ENCODE measurements at places on chromosomes 6 and 20.

GRCh38 chr20:21251278-21251677, 51.9 kb upstream of the XRN2 start:
- no peak for DNase-seq

- no peak for DNase-seq
Observed at GRCh38 chr20:38685853-38686473, 38.3 kb upstream of the SLC32A1 start.

DNA sequence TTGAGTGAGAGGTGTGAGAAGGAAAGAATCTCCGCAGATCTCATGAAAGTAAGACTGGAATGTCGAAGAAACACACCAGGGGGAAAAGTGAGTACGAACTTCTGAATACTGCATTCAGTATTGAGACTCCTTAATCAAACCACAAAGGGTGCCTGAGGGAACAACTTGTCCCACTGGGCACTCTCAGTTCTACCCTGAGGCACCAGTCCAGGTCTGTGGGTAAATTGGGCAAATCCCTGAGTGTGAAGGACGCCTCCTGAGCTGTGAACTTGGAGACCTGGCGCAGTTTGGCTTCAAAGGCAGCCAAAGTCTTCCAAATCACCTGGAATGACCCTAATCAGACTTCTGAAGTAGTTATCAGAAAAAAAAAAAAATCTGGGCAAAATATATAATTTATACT, 329.7 kb downstream of the BTBD9 start:
- DNase-seq: no peak

DNA sequence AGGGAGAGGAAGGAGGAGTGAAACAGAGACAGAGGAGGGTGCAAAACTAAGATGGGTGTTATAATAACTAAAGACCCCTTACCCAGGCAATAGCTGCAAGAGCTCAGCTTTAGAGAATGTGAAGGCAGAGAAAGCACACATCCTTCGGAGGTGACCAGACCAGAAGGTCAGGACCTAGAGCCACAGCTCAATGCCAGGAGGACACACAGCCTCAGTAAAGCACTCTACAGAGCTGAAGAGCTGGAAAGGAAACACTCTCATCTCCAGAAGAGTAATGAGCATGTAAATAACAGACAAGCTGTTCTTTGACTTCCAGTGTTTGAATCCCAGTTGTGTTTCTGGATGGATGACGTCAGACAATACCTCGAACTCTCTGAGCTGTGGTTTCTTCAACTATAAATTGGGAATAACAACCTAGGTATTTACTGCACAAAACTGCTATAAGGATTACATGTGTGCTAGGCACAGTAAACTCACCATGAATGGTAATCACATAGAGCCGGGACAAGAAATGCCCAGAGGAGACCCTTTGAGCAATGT, 63.2 kb downstream of the MAP3K5 start:
- DNase-seq: no peak

GRCh38 chr20:43840382-43841070, 74.1 kb upstream of the TOX2 start:
- DNase-seq: peak; percentile 50

GRCh38 chr6:145904868-145905267, 59.3 kb downstream of the SHPRH start:
- no peak for DNase-seq

GRCh38 chr20:45112754-45113153, 2.2 kb downstream of the WFDC5 start:
- no peak for DNase-seq

- DNase-seq: no peak
Observed at GRCh38 chr6:75581231-75581630, 20.4 kb upstream of the SENP6 start.

DNA sequence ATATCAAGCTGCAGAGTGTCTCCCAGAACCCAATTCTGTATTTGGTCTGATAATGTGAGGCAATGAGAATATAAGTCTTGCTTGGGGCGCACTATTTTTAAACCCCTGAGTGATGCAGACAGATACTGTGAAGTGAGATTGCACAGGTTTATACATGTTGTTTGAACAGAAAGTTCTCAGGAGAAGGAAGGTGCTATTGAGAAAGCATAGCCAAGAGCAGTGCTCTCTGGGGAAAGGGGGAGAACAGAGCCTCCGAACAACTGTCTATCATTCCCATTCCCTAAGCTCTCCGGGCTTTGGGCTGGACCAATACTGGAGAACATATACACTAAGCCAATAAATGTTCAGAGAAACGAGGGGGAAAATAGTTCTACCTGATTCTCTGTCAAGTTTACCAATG, 75.8 kb downstream of the PERP start:
- no peak for DNase-seq

DNA sequence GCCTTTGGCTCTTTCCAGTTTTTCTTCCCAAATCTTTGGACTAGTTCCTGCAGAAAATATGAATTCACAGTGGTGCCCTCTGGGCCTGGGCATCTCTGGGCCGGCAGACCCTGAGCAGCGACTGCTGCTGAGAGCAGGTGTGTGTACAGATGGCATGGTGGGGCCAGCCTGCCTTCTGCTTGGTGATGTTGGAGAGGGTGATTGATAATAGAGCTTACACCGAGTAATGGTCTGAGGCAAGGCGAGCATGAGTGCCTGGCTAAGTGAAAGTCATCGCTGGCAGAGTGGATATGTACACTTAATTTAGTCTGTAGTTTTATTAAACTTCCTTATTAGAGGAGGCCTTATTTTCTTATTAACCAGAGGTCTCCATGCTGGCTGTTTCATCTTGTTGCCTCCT, 156.9 kb downstream of the CDKAL1 start:
- no peak for DNase-seq

DNA sequence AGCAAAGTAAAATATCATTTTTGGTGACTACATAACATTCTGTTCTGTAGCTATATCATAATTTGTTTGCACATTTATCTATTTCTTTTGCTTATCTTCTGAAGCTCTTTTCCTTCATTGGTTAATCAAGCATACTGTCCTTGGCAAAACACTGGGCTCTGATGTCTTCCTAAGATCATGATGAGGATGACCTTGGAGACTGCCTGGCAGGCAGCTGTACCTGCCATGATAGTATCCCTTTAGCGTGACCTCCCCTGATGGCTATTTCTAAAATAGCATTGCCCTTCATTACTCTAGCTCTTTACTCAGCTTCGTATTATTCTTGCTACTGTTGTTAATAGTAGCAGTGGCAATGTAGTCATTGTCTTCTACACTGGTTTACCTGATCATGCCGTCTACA, 46.0 kb upstream of the ELOVL5 start:
- DNase-seq: no peak

DNA sequence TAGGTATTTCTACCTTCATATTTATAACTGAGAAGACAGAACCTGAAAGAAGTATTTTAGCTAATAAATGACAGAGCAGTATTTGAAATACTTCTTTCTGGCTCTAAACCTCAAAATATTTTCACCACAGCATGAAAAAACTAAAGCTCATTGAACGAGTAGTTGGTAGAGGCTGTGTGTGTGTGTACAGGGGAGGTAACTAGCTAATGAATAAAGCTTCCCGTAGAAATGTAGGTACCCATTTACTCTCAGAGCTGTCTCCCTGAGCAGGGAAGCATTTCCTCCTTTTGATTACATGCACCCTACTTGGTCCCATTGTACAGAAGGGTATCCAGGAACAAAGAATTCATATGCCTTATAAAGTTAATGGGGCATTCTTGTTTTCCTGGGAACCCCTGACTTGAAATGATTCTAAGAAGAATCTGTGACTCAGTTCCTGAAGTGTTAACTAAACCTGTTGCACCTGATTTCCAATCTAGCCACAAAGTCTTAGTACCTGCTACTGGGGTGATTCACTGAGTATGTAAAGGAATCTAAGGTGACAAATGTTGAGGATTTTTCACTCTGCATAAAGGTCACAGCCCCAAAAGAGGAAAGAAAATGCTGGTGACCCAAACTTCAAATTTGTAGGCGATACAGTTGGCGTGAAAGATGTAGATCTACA, 12.5 kb downstream of the CRYBG1 start:
- DNase-seq: no peak

- DNase-seq: no peak
Observed at GRCh38 chr20:46108435-46108841, 9.7 kb upstream of the CD40 start.

- no peak for DNase-seq
Observed at GRCh38 chr6:137231895-137232294, 12.7 kb upstream of the IFNGR1 start.

DNA sequence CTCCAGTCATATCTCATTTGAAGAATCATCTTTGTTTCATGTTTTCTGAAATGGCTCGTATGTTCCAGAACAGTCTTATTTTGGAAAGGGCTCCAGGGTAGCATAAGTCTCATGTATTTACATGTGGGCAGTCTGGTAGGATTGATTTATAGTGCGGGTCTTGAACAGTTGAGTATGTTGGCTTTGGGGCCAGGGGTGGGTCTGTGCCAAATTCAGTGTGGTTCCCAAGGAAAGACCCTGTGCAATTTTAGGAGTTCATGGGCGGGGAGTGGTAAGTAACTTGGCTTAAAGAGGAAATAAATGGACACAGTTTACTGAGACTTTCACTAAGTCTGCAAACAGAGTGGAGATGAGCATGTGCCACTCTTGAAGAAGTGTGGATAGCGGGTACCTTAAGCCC, 7.7 kb downstream of the FNDC1 start:
- no peak for DNase-seq

DNA sequence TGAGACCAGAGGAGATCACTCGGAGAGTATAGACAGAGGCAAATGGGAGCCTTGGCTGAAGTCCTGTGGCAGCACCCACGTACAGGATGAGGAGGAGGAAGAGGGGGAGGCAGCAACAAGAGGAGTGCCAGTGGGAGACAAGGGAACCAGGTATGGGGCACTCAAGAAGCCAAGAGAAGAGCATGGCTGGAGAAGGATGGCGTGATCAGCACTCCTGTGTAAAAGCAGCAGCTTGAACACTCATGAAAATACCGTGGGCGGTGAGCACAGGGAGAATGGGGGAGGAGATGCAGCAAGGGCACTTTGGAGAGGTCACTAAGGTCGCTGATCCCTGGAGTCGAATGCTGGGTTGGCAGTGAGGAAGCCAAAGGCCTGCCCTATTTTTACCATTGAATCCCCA, 51.2 kb upstream of the PRND start:
- no peak for DNase-seq

GRCh38 chr20:49384437-49385434, 97.7 kb downstream of the KCNB1 start:
- DNase-seq: peak; percentile 19

DNA sequence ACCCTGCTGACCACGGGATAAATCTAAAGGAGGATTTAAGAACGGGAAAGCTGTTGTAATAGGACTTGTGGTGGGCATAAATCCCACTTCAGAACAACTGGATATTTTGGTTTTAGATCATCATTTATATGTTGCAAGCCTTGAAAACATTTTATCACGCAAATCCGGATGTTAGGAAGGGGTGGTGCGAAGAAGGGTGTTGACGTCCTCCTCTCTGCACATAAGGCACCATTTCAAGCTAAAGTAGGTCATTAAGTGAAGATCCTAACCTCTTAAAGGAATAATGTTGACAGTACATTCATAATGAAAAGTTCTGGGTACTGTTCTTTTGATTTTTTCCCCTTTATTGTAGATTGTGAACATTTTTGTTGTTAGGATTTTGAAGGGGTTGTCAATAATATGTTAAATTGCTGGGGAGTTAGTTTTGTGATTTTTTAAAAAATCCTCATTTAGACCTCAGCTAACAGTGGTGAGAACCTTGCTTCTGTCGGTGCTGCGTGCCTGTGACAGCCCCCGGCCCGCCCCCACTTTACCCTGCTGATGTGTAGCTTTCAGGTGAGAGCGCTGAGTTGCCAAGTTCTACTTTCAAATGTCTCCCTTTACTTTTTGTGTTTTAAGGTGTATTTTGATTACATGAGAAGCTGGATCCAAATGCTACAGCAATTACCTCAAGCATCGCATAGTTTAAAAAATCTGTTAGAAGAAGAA, 88.8 kb downstream of the MAP3K4 start:
- DNase-seq: no peak

GRCh38 chr20:48398506-48399449, 429.0 kb downstream of the PREX1 start:
- DNase-seq: no peak

GRCh38 chr6:56516003-56516402, 126.7 kb downstream of the DST start:
- DNase-seq: no peak

GRCh38 chr6:1697688-1698351, 88.1 kb downstream of the FOXC1 start:
- DNase-seq: no peak

DNA sequence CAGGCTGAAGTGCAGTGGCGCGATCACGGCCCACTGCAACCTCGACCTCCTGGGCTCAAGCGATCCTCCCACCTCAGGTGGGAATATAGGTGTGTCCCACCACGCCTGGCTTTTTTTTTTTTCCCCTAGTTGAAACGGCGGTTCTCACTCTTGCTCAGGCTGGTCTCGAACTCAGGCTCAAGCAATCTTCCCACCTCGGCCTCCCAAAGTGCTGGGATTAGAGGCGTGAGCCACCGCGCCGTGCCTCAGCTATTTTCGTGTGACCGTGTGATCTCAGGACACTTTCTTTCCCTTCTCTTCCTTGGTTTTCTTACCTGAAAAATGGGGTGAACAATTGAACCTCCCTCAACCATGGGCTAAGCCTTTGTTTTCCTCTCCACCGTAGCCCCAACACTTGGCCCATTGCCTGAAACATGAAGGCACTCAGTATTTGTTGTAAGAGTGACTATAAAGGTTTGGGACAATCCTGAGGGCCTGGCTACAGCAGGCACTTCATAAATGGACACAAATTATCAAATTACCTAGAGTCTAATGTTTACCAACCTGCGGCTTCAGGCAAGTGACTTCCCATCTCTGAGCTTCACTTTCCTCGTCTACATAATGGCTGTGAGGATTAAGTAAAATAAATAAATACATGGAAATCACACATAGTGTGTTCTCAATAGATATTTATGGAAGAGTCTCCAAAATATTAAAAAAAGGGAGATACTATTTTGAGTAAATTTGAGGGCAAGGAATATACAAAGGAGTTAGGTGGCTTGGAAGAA, 31.4 kb upstream of the ID1 start:
- DNase-seq: no peak

- DNase-seq: no peak
Observed at GRCh38 chr6:81606965-81607381, 145.5 kb downstream of the TENT5A start.

GRCh38 chr6:12065321-12066140, 53.4 kb downstream of the HIVEP1 start:
- no peak for DNase-seq

GRCh38 chr20:57526087-57526884, 1.3 kb upstream of the CTCFL start:
- no peak for DNase-seq

GRCh38 chr6:37174196-37174514, 4.2 kb downstream of the PIM1 start:
- no peak for DNase-seq

All from GM12892 (cell line).